ENCODE measurements at places on chromosomes 16 and 17.

DNA sequence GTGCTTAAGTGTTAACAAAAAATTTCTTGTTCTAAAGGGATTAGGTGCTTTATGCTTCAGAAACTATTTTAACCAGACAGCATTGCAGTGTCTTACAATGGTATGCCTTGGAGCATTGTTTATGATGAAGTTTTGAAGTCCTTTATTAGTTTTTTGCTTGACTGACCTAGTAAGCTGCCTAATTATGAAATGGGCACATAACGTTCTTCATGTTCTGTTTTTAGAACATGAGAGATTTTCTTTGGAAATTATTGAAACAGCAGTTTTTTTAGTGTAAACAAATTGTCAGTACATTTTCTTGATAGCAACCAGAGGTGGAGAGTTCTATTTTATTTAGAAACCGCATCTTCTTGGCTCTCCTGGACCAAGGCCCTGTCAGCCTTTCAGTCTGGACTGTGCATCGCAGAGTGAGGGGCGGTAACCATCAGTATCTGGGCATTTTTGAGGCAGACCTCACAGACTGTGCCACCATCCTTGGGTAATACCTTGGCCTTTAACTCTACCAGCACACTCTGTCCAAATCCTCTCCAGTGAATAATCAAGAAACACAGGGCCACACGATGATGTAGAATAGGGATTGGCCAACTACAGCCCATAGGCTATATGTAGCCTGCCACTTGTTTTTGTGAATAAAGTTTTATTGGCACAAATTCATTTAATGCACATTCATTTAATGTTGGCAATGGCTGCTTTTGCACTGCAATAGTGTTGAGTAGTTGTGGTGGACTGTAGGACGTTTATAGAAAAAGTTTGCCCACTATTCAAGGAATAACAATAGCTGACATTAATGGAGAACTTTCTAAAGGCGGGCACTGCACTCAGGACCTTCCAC lies 81.1 kb downstream of the VPS35L start:
- DNase-seq, result no peak

- no peak for DNase-seq
Observed at GRCh38 chr17:78267253-78268073, 36.0 kb downstream of the TMEM235 start.

- DNase-seq, result no peak
Observed at GRCh38 chr17:5665164-5665563, 80.9 kb upstream of the NLRP1 start.

GRCh38 chr17:64216338-64217248 lies 46.5 kb downstream of the TEX2 start:
- DNase-seq, result no peak

- DNase-seq, result no peak
Observed at GRCh38 chr16:24747441-24747840, 18.0 kb downstream of the TNRC6A start.

DNA sequence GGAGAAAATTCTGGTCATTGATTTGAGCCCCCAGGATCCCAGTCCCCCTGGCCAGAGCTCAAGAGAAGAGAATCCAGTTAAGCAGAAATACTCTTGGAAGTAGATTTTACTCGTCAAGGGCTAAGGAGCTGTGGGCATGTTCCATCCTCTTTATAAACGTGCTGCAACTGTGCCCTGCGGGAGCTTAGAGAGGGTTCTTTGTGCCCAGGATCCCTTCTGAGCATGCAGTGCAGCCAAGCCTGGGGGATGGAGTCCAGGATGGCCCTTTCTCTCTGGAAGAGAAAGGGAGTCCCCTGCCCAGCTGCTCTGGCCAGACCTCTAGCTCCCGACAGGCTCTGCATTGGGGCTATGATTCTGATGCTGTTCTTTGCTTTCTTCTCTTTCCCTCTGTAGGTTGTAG lies 9.5 kb upstream of the LGALS9 start:
- DNase-seq, result no peak
